ENCODE measurements at places on chromosomes 2 and 18. TPM values are rescaled to one million over a fixed set of nuclear protein-coding genes. Genes with fewer than 3 reads are reported as not detected.
A peak's percentile ranks its signal among the peaks of the same experiment; 100 is the strongest.

DNA sequence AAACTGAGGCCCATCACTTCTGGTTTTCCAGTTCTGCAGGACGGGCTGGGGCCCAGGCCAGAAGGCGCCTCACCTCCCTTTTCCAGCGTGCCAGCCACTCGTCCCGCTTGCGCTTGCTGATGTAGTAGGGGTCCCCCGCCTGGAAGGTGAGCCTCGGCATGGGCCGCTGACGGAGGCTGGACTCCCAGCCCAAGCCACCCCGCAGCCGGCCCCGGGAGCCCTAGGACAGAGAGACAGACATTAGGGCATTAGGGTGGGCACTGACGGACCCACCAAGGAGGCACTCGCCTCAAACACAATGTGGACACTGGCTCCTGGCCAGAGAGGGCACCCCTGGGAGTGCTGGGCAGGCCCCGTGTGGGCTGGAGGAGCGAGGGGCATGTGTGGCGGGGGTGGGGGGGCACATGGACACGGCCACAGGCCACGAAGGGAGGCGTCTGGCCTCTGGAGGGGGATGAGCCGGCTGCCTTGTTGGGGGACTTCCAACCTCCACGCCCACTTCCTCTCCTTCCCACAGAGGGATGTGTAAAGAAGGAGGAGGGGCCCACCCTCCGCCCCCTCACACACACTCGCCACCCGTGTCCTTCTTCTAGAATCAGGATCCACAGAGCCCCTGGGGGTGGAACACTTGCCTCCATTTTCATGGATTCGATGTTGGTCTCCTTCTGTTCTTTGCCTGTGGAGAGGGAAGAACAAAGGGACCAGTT, 66.7 kb downstream of the DNMT3A start:
- DNase-seq = peak; percentile 71

DNA sequence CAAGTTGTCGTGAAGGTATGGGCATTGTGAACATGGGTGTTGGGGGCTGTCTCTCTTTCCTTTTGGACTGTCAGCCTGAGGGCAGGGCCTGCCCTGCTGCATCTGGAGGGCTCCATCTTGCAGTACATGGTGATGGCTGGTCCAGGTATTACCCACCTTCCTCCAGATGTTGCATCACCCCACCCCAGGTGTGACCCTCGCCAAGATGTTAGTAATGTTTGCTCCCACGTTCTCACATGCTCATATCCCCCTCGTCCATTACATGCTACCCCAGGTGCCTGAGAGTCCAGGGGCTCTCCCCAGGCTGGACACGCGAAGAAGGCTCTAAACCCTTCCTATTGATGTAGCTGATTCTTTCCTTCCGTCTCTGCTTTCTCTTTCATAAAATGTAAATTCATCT, 13.9 kb downstream of the ZAP70 start:
- no peak for DNase-seq

DNA sequence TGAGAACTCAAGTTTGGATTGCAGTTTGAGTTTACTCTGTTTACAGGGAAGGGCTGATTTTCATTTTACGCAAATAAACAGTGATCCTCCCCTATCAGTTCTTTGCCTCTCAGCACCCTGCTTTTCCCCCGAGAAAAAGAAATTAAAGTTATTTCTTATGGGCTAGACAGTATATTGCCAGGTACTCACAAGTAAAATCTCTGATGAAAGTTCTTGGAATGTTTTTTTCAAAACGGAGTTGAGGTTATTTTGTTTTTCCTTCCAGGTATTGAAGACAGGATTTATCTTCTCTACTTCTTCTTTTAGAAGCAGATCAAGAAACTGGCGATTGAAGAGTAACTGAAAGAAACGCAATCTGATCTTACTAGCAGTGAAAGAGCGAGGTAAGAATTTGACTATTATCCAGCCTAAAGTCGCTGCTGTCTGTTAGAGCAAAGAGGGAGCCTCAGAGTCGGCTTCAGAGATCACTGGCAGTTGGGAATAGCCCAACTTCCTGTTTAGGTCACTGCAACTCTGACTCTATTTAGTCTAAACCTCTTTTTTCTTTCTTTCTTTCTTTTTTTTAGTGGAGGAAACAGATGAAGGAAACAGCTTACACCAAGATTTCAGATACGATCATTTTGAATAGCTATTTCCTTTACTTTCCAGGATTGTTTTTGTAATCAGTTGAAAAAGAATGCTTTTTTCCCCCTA, at the start of gene TFPI:
Gene TFPI, minus strand, starts transcription at position 425 of the 693 bp plus-strand sequence. CDS start 50,667 bp downstream, outside the sequence.
- no peak for DNase-seq

GKN1 gene
- total RNA-seq = not detected

TRMT61B gene
- total RNA-seq = 18.9 TPM

DNA sequence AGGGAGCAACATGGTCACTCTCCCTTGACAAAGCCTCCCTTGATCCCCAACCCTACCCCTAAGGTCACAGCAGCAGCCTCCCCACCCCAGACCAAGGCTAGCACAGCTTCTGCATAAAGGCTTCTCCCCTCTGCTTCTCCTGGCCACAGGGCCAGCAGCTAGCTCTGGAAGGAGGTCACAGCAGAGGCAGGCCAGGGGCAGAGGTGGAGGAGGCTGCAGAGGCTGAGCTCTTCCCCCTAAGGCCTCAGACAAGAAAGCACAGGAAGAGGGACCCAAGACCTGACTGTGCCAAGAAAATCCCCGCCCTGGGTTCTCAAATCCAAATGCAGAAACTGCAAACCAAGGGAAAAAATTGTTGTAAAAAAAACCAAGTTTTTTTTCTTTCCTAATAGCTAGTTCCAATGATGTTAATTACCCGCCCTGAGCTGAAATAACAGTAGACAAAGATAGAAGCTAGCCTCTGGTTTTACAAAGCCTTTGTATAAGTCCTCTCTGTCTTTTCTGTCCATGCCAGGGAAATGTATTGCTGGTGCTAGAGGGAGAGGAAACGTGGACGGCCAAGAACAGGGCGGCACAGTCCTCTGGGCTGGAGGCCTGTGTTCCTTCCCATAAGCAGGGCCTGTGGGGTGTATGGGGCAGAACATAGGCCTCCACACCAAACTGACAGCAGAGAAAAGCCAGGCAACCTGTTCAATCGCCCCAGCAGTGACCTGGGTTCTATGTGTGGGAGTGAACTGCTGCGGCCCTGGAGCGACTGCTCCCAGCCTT, 79.5 kb downstream of the POLR1A start:
- no peak for DNase-seq

CNRIP1 gene
- not detected for total RNA-seq

HOXD13 gene
- total RNA-seq = not detected

- DNase-seq = no peak
Observed at GRCh38 chr2:29644949-29645348, 276.4 kb downstream of the ALK start.

Data from activated naive CD8-positive, alpha-beta T cell treated with anti-CD3 and anti-CD28 coated beads for 36 hours (primary cell).